ENCODE measurements at places on chromosomes 6 and 20.

DNA sequence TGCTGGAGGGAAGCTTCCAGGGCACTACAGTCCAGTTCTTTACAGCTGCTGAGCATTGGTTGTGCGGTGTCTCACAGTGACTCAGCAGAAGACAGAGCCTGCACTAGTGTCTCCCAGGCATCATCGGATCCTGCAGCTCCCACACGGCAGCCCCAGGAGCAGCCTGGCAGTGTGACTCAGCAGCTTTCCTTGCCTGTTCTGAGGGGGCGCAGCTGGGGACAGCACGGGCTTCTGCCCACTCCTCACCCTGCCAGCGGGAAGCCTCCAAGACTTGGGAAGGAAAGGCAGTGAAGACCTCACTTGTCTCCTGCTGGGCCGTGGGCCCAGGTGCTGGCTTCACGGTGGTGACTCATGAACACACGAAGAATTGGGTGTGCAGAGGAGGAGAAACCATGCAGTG is 165.4 kb downstream of the SYNDIG1 start:
- DNase-seq: no peak

DNA sequence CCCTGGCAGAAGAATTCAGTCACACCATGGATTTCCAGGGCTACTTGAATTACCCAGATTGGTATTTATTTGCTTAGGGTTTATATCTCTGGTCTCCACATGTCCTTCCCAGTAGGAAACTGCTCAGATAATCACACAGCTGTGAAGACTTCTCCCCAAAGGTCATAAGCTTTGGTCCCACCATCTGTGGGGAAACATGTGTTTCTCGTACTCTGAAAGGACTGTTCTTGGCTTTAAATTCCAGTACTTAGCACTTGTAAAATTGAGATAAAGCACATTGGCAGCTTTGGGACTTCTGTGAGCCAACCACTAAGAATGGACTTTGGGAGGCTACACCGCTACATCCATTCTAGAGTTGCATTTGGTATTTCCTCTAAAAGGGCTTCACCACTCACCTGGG is 205.3 kb upstream of the FOXA2 start:
- no peak for DNase-seq

- no peak for DNase-seq
Measured at GRCh38 chr6:39424831-39425230, 102.3 kb upstream of the KCNK16 start.

GRCh38 chr6:23533944-23534343 is 592.1 kb upstream of the NRSN1 start:
- peak; percentile 77 for DNase-seq

- DNase-seq: no peak
Measured at GRCh38 chr6:143123081-143123480, 62.4 kb downstream of the AIG1 start.

GRCh38 chr6:35718911-35719381 is 17.9 kb upstream of the ARMC12 start:
- DNase-seq: no peak

DNA sequence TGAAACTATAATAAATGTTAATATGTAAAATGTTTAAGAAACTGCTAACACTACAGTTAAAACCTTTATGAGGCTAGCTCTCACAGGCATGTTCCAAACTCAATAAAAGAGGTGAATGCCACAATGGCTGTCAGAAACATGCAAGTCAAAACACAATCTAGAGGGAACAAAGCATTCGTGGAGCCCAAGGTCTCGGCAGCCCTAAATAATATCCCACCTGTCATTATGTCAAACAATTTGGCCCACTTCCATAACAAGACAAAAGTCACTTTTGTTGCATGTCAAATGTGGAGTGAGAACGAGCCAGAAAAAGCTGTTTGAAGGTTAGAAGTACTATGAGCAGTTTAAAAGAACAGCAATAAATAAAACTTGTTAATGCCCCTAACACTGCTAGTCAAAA is 181.9 kb downstream of the GMDS start:
- no peak for DNase-seq

DNA sequence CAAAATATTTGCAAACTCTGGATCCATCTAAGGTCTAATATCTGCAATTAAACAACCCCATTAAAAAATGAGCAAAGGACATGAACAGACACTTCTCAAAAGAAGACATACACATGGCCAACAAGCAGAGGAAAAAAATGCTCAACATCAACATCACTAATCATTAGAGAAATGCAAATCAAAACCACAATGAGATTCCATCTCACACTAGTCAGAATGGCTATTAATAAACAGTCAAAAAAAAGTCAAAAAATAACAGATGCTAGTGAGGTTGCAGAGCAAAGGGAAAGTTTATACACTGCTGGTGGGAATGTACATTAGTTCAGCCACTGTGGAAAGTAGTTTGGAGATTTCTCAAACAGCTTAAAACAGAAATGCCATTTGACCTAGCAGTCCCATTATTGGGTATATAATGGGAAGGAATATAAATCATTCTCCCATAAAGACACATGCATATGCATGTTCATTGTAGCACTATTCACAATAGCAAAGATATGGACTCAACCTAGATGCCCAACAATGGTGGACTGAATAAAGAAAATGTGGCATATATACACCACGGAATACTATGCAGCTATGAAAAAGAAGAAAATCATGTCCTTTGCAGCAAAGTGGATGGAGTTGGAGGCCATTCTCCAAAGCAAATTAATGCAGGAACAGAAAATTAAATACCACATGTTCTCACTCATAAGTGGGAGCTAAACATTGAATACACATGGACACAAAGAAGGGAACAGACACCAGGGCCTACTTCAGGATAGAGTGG is 9.1 kb downstream of the ZNFX1 start:
- no peak for DNase-seq

DNA sequence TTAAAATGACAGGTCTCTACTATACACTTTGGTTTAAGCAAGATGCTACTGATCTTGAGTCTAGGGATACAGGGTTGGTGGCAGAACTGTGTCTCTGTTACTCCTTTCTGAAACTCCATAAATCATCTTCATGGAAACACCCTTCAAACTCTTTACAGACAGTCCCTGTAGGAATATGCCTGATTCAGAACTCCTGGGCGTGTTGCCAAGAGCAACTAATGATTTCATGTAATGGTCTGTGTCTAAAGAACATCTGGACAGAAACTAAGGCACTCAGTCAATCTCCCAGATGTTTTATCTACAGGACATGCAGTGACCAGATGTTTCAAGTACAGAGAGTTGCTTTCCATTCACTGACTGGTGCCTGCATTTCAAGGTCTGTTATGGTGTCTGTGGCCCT is 464.4 kb upstream of the CHD6 start:
- DNase-seq: no peak

DNA sequence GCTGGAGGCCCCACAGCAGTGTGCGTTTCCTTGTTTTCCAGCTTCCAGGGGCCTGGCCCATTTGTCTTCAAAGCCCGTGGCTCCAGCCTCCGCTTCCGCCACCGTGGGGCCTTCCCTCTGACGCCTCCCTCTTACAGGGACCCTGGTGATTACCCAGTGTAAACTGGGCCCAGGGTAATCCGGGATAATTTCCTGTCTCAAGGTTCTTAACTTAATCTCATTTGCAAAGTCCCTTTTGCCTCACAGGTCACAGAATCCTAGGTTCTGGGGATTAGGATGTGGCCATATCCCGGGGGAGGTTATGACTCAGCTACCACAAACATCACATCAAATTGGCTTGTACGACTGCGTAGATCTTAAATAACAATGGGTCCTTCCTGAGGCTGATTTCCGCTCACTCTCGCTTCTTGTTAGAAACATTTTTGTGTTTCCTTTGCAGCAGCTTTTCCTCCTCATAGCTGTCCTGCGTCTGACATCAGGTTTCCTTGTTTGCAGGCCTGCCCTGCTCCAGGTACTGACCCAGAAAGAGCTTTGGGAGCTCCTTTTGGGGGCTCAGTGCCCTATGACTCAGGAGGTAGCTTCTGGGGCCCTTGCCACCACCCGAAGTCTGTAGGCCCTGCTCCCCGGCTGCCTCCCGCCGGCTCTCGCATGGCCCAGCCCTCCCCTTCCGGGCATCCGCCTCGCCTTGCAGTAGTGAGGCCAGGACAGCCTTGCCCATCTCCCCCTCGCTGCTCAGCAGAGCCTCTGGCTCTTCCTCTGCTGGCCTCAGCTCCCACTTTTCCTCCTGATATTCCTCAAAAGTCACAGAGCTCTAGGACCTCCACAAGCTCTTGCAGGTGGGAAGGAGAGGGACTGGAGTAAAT is 100.5 kb downstream of the ERMARD start:
- peak; percentile 35 for DNase-seq

GRCh38 chr20:46420878-46421277 is 14.5 kb upstream of the ELMO2 start:
- no peak for DNase-seq

- DNase-seq: no peak
Measured at GRCh38 chr20:31704225-31705119, 18.2 kb downstream of the BCL2L1 start.

DNA sequence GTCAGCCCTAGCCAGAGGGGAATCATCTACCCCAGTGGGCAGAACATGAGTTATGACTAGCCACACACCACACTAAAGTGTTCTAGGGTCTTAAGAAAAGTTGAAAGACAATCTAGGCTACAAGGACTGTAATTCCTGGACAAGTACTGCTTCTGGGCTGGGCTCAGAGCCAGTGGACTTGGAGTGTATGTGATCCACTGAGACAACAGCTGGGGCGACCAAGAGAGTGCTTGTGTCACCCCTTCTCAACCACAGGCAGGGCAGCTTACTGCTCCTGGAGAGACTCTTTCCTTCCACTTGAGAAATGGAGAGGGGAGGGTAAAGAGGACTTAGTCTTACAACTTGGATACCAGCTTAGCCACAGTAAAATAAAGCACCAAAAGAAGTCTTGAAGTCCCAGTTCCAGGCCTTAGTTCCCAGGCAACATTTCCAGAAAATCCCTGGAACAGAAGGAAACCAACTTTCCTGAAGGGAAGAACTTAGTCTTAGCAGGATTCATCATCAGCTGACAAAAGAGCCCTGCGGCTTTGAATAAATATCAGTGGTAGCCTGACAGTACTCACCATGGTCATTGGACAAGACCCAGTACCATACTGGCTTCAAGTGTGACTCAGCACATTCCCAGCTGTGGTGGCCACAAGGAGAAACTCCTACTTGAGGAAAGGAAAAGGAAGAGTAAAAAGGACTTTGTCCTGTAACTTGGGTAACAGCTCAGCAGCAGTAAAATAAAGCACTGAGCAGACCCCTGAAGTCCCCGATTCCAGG is 355.1 kb upstream of the ADGRB3 start:
- DNase-seq: no peak

GRCh38 chr20:13855613-13856012 is 70.8 kb downstream of the NDUFAF5 start:
- no peak for DNase-seq

DNA sequence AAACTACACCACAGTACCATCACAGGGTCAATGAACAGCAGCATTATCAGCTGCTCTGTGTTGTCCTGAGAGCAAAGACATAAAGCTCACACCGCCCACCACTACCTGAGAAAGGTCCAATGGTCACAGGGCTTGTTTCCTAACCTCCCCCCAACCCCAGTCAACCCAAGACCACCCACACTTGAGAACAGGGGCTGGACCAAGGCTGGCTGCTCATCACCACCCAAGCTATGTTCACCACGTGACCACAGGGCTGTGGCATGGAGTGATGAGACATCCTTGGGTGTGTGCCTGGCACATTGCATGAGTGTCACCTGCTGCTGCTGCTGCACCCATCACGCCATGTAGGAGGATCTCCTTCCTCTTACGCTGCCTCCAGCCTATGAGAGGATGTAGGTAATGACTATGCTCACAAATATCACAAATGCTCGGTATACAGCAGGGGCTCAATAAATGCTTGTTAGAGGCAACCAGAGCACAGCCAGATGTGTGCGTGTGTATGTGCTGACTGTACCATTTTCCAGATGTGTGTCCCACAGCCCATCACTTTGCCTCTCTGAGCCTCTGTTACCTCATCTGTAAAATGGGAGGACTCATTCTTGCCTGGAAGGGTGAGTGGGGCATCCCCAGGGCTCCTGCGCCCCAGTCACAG is 23.3 kb upstream of the SIRPA start:
- DNase-seq: no peak

GRCh38 chr20:16368645-16369292 is 204.5 kb downstream of the KIF16B start:
- DNase-seq: no peak

GRCh38 chr6:24859608-24860200 is 61.0 kb upstream of the ARMH2 start:
- DNase-seq: no peak

DNA sequence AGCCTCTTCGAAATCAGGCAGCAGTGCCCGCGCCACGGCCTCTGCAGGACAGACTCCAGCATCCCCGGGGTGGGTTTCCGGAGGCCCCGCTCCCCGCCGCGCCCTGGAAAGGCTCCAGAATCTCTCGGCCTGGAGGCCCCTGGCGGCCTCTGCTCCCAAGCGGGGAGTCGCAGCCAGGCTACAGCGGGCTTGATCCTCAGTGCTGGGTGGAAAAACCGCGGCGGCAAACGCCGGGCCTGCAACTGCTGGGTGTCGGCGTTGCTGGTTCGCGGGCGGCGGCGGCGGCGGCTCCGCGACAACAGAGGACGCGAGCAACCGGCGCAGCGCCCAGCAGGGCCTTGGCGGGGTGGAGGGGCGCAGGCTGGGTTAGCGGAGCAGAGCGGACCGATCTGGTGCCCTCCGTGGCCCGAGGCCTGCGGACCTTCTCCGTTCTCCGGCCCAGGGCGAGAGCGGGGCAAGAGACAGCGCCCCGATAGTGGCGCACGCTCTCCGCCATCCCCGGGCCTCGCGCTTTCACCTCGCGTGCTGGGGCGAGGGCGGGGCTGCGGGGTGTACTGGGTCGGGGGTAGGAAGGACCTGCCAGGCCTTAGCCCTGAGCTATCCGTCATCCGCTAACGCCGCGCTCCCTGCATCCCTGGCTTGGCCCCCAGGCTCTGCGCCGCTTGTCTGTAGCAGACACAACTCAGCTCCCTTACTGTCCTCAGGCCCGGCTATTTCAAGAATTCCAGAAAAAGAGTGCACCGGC is 3.4 kb upstream of the ZNF292 start:
- DNase-seq: peak; percentile 57

- DNase-seq: no peak
Measured at GRCh38 chr6:159035891-159036290, 8.9 kb downstream of the TAGAP start.

GRCh38 chr6:1190366-1190765 is 121.5 kb upstream of the FOXQ1 start:
- no peak for DNase-seq

DNA sequence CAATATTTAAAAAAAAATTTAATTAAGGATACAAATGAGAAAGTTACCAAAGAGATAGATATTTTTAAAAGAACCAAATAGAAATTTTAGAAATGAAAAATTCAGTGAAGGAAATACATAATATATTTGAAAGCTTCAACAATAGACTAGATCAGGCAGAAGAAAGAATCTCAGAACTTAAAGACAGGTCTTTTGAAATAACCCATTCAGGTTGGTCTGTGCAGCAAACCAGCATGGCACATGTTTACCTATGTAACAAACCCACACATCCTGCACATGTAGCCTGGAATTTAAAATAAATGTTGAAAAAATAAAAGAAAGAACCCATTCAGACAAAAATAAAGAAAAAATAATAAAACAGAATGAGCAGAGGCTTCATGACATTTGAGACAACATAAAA is 221.1 kb upstream of the ID4 start:
- no peak for DNase-seq

DNA sequence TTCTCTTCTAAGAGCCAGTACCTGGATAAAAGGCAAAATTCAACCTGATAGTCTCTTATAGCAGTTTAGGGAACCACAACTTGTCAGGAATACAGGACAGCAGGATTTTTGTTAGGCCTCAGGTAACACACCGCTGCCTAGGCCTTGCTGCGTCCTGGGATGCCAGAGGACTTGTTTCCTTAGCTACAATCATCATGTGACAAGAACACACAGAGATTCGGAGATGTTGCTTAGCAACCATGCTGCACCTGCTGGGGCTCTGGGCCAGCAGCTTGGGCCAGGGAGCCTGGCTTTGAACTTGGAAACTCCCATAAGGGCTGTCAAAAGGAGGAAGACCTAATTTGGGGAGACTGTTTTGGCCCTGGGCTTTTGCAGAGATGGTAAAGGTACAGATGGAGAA is 36.1 kb upstream of the CHD6 start:
- peak; percentile 93 for DNase-seq
